ENCODE measurements at places on chromosomes 2 and 18. TPM values are rescaled to one million over a fixed set of nuclear protein-coding genes. Genes with fewer than 3 reads are reported as not detected.

UGT1A9 gene
- total RNA-seq, result not detected

EVX2 gene
- total RNA-seq, result not detected

SERPINB12 gene
- total RNA-seq, result not detected

CNRIP1 gene
- 39.8 TPM for total RNA-seq

LYPD6B gene
- not detected for total RNA-seq

CELF4 gene
- not detected for total RNA-seq

CROCC2 gene
- total RNA-seq, result 0.51 TPM

QPCT gene
- 3.9 TPM for total RNA-seq

CARF gene
- 8.6 TPM for total RNA-seq

DHRS9 gene
- total RNA-seq, result not detected

STARD6 gene
- not detected for total RNA-seq

MRO gene
- under 0.01 TPM for total RNA-seq

SLC4A3 gene
- total RNA-seq, result 1.3 TPM

GKN1 gene
- not detected for total RNA-seq

CRYGC gene
- not detected for total RNA-seq

AQP12B gene
- not detected for total RNA-seq

LDLRAD4 gene
- total RNA-seq, result not detected

CTAGE1 gene
- under 0.01 TPM for total RNA-seq

LNPK gene
- 38.1 TPM for total RNA-seq

RNF25 gene
- total RNA-seq, result 26.7 TPM

FIGN gene
- total RNA-seq, result 1.5 TPM

UNC50 gene
- total RNA-seq, result 64.1 TPM

MERTK gene
- 6.6 TPM for total RNA-seq

DARS1 gene
- 96.8 TPM for total RNA-seq

OTOS gene
- total RNA-seq, result not detected

AQP12A gene
- not detected for total RNA-seq

REG1B gene
- not detected for total RNA-seq

WIPF1 gene
- total RNA-seq, result 5.6 TPM

FBXO11 gene
- 61.4 TPM for total RNA-seq

PSMA8 gene
- not detected for total RNA-seq

ARHGAP28 gene
- total RNA-seq, result 27.2 TPM

TUBA4B gene
- total RNA-seq, result not detected

FAM110C gene
- 0.26 TPM for total RNA-seq

MFSD2B gene
- total RNA-seq, result 0.17 TPM

SERPINB4 gene
- not detected for total RNA-seq

FBXO41 gene
- total RNA-seq, result 0.77 TPM

CDK5R2 gene
- 0.17 TPM for total RNA-seq

TUBA3E gene
- total RNA-seq, result not detected

ALKAL2 gene
- 0.17 TPM for total RNA-seq

DCDC2C gene
- total RNA-seq, result not detected

Measured in fibroblast of lung (primary cell).